ENCODE measurements at places on chromosomes 1 and 21. TPM values are rescaled to one million over a fixed set of nuclear protein-coding genes. Genes with fewer than 3 reads are reported as not detected.

The BTBD8 gene
- 9.8 TPM for polyA plus RNA-seq

The SPRR1B gene
- polyA plus RNA-seq: not detected

The PDC gene
- 0.28 TPM for polyA plus RNA-seq

The MKNK1 gene
- polyA plus RNA-seq: 20.2 TPM

The TMEM201 gene
- 6.0 TPM for polyA plus RNA-seq

The RIIAD1 gene
- polyA plus RNA-seq: 14.8 TPM

The TSACC gene
- polyA plus RNA-seq: 3.1 TPM

The SGIP1 gene
- 1.6 TPM for polyA plus RNA-seq

The DEPDC1 gene
- 0.67 TPM for polyA plus RNA-seq

The TMCO1 gene
- polyA plus RNA-seq: 123 TPM

The FTCD gene
- polyA plus RNA-seq: 0.31 TPM

The MIS18A gene
- 18.1 TPM for polyA plus RNA-seq

The FCRL1 gene
- polyA plus RNA-seq: 1.00 TPM

The HUNK gene
- polyA plus RNA-seq: 1.6 TPM

The MCL1 gene
- polyA plus RNA-seq: 87.0 TPM

The NMNAT2 gene
- 0.34 TPM for polyA plus RNA-seq

The ERICH3 gene
- 0.32 TPM for polyA plus RNA-seq

The C1orf141 gene
- 0.21 TPM for polyA plus RNA-seq

The COL11A1 gene
- not detected for polyA plus RNA-seq

The SLAMF9 gene
- polyA plus RNA-seq: not detected

The ANXA9 gene
- 0.89 TPM for polyA plus RNA-seq

The SCYL3 gene
- polyA plus RNA-seq: 4.6 TPM

The BMP8A gene
- polyA plus RNA-seq: not detected

The PTGER3 gene
- polyA plus RNA-seq: not detected

The AGRN gene
- polyA plus RNA-seq: 20.9 TPM

The FABP3 gene
- 63.8 TPM for polyA plus RNA-seq

The PCSK9 gene
- 0.54 TPM for polyA plus RNA-seq

The CD1D gene
- 5.9 TPM for polyA plus RNA-seq

The S100A9 gene
- 57.0 TPM for polyA plus RNA-seq

The DMBX1 gene
- not detected for polyA plus RNA-seq
